Upper lobe of right lung (tissue), 1 donor: ENCODE measurements at places on chromosomes 5 and 9. TPM values are rescaled to one million over a fixed set of nuclear protein-coding genes. Genes with fewer than 3 reads are reported as not detected.
A peak's percentile ranks its signal among the peaks of the same experiment; 100 is the strongest.

Gene DAB2
- total RNA-seq, result 145 TPM

Gene KLF9
- 91.0 TPM for total RNA-seq

DNA sequence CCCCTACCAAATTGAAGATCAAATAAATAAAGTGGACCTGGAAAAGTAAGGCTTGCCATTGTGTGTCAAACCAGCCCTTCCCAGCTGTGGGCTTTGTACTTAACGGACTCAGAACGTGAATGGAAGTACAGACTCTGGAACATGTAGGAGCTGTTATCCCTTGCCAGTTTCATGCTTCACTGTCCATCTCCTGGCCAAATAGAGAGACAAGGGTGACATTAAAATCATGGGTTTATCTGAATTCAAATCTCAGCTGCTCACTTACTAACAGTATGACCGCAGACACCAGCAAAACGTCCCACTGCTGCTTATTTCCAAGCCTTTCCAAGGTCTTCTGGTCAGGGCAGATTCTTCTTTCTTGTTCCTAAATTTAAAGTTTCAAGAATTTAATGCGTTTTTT, 52.2 kb downstream of the EXOSC2 start:
- DNase-seq, result no peak
- no peaks in the 10 kb centered on the region for H3K36me3 ChIP-seq
- no peaks in the 10 kb centered on the region for H3K4me1 ChIP-seq
- H3K4me3 ChIP-seq, result no peak overlapping the region
- no peaks in the 10 kb centered on the region for H3K27me3 ChIP-seq
- no peak overlapping the region for H3K27ac ChIP-seq

DNA sequence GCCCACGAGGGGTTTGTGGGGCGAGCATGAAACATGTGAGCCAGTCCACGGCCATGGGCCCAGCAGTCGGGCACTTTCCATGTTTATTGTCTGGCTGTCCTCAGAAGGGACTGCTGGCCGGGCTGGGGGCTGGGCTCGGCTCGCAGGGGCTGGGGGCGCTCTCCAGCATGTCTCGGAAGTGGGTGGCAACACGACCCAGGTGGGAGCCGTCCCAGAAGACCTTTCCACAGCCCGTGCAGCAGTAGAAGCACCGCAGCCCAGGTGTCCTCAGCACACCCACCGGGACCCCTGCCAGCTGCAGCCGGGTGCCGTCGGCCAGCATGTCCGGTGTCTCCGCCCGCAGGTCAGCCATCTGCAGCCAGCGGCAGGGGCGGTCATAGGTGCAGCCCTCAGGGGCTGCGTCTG, 4.8 kb upstream of the NRARP start:
- no peaks in the 10 kb centered on the region for H3K27me3 ChIP-seq
- no peak for DNase-seq
- H3K36me3 ChIP-seq, result no peaks in the 10 kb centered on the region
- peak overlapping the region; percentile 67 for H3K27ac ChIP-seq
- H3K4me1 ChIP-seq, result peaks cover 49% of the 10 kb centered on the region
- H3K4me3 ChIP-seq, result no peak overlapping the region

- H3K4me3 ChIP-seq, result no peak overlapping the region
- H3K4me1 ChIP-seq, result no peaks in the 10 kb centered on the region
- no peaks in the 10 kb centered on the region for H3K36me3 ChIP-seq
- no peak overlapping the region for H3K27ac ChIP-seq
- no peak for DNase-seq
- H3K27me3 ChIP-seq, result peaks cover 7% of the 10 kb centered on the region
These were observed 29.3 kb downstream of the RASGEF1C start for GRCh38 chr5:180179442-180180420.

- H3K36me3 ChIP-seq, result no peaks in the 10 kb centered on the region
- no peaks in the 10 kb centered on the region for H3K4me1 ChIP-seq
- H3K27me3 ChIP-seq, result peaks cover 9% of the 10 kb centered on the region
- no peak for DNase-seq
- H3K4me3 ChIP-seq, result no peak overlapping the region
- no peak overlapping the region for H3K27ac ChIP-seq
These were observed 57.9 kb upstream of the SIMC1 start for GRCh38 chr5:176180339-176180738.

Gene ADAMTS2
- total RNA-seq, result 16.4 TPM

DNA sequence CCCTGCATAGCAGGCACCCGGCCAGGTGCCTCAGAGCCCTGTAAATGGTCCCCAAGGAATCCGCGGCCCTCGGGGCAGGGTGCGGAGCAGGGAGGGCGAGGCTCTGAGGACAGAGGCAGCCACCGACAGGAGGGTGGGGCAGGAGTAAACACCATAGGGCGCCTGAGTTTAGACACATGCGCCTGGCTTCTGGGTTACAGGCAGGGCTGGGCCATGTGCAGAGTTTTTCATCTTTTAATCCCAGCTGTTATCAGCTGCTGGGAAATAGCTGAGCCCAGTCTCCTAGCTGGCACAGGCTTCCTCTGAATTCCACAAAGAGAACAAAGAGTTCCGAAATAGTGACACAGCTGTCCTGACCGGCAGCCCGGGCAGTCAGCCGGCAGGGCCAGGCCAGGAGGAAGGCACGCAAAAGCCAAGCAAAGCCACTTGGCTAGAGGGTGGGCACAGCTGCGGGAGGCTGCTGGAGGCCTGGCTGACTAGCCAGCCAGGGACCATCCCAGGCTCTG, 98.9 kb upstream of the PHYKPL start:
- no peak overlapping the region for H3K4me3 ChIP-seq
- H3K4me1 ChIP-seq, result peaks cover 50% of the 10 kb centered on the region
- no peaks in the 10 kb centered on the region for H3K36me3 ChIP-seq
- H3K27ac ChIP-seq, result peak overlapping the region; percentile 84

- DNase-seq, result no peak
- H3K27ac ChIP-seq, result no peak overlapping the region
- no peak overlapping the region for H3K4me3 ChIP-seq
- no peaks in the 10 kb centered on the region for H3K4me1 ChIP-seq
These were observed 50.2 kb upstream of the XPA start for GRCh38 chr9:97747201-97747965.

Gene PRDM9
- total RNA-seq, result not detected

DNA sequence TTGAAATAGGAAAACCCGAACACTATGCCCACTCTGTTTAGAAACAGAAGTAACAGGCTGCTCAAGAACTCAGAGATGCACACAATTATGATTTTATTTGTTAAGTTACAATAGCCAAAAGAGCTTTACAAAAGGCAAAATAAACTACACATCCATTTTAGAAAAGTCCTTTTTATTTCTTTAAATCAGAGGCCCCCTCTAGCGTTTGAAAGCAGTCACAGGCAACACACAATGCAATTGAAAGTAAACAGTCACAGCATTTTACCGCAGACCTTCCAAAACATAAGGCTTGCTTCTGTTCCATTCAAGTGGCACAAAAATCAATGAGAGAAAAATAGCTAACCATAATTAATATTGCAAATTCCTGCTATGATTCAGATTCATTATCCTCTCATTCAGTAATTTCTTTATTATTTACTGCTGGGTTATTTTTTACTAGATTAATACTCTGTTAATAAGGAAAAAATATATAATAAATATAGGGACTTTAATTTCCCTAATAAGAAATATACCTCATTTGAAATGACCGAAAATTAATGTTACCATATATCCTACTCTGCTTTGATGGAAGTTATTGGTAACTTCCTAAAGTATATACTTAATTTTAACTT, 78.3 kb downstream of the CEP120 start:
- peaks cover 19% of the 10 kb centered on the region for H3K36me3 ChIP-seq
- no peak for DNase-seq
- H3K4me1 ChIP-seq, result no peaks in the 10 kb centered on the region
- no peak overlapping the region for H3K4me3 ChIP-seq
- H3K27ac ChIP-seq, result no peak overlapping the region

DNA sequence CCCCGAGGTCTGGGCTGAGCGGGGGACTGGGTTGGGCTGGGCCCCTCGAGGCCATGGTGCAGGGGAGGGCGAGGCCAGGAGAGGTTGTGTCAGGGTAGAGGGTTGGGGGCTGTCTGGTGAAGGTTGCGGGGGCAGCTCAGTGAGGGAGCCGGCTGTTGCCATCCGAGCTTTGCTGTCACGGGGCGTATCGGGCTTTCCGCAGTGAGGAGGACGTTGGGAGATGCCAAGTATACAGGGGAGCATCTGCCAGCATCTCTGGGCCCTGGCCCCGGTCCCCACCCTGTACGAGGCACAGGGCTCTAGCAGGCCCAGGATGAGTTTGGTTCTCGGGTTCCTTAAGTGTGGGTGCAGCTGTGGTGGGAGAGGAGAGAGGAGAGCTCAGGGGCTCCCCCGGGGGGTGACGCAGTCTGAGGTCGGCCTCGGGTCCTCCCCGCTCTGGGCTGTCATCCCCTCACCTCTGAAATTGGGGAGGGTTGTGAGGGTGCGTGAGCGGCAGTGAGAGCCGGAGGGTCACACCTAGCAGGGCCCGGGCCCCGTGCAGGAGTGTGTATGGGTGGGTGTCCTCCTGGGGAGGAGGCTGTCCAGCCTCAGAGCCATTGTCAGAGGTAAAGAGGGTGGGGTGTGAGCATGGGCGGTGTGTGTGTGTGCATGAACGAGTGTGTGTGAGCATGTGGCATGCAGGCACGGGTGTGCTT, 87.3 kb downstream of the COL5A1 start:
- H3K4me3 ChIP-seq, result no peak overlapping the region
- H3K4me1 ChIP-seq, result peaks cover 8% of the 10 kb centered on the region
- DNase-seq, result no peak
- H3K27ac ChIP-seq, result no peak overlapping the region
- no peaks in the 10 kb centered on the region for H3K27me3 ChIP-seq
- peaks cover 3% of the 10 kb centered on the region for H3K36me3 ChIP-seq
